ENCODE measurements at places on chromosomes 1 and 21.

DNA sequence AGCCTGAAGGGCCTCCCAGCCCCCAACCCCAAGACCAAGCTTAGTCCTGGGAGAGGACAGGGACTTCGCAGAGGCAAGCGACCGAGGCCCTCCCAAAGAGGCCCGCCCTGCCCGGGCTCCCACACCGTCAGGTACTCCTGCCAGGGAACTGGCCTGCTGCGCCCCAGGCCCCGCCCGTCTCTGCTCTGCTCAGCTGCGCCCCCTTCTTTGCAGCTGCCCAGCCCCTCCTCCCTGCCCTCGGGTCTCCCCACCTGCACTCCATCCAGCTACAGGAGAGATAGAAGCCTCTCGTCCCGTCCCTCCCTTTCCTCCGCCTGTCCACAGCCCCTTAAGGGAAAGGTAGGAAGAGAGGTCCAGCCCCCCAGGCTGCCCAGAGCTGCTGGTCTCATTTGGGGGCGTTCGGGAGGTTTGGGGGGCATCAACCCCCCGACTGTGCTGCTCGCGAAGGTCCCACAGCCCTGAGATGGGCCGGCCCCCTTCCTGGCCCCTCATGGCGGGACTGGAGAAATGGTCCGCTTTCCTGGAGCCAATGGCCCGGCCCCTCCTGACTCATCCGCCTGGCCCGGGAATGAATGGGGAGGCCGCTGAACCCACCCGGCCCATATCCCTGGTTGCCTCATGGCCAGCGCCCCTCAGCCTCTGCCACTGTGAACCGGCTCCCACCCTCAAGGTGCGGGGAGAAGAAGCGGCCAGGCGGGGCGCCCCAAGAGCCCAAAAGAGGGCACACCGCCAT, 21.9 kb upstream of the ARF1 start:
- peak; percentile 19 for DNase-seq

- DNase-seq, result no peak
These were observed 59.0 kb upstream of the BACE2 start for GRCh38 chr21:41108668-41109585.

DNA sequence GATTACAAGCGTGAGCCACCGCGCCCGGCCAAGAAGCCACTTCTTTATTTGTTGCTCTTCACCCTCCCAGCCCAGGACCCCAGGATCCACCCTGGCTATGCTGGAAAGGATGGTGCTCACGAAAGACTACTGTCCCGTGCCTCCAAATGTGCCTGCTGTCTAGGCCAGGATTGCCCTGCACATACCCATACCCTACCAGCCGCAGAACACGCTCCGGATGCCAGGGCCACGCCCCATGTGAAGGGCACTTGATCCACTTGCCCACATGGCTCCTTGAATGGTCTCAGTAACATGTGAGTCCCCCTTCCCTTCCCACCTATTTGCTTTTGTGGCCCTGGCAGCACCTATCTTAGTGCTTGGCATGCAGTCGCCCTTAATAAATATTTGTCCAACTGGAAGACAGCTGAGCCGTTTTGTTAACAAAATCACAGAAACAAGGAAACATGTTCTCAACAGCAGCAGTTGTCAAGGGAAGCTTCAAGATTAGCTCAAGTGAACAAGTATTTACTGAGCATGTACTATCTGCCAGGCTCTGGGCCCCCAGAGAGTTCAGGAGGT, 13.8 kb upstream of the UBXN10 start:
- no peak for DNase-seq

DNA sequence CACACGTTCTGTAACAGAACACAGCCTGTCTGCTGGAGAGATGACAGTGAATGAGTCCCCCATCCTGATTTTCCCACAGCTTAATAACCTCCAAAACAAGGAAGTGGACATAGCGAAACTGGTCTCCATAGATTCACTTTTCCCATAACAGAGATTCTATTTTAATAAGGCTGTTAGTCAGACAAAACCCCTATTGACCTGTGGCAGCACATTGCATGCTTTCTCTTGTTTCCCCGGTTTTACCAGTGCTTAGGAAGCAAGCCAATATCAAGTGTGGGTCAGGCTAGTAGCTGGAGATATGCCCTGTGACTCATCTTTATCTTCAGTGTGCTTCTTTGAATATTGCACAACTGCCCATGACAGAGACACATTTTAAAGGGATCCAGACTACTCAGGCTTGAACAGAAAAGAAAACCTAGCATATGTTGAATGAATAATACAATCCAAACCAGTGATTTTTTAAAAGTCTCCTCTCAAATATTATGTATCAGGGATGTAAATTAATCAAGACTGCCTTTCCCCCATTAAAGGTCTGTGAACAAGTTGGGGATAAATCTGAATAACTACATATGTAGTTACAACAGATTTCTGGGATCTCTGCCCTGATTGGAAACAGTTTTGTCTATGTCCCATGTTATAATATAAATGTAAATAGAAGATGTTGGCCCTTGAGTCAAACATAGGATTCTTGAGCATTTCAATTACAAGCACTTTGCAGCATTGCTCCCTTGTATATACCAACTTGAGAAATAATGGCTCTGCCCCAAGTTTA, 11.9 kb upstream of the CLDN8 start:
- DNase-seq, result peak; percentile 97

- peak; percentile 71 for DNase-seq
These were observed 91.6 kb upstream of the TTC39A start for GRCh38 chr1:51421964-51422363.

Measured in cardiac fibroblast (primary cell).